Left lung (tissue), 14 donors: ENCODE measurements at places on chromosomes 2 and 18.
A peak's percentile ranks its signal among the peaks of the same experiment; 100 is the strongest.

DNA sequence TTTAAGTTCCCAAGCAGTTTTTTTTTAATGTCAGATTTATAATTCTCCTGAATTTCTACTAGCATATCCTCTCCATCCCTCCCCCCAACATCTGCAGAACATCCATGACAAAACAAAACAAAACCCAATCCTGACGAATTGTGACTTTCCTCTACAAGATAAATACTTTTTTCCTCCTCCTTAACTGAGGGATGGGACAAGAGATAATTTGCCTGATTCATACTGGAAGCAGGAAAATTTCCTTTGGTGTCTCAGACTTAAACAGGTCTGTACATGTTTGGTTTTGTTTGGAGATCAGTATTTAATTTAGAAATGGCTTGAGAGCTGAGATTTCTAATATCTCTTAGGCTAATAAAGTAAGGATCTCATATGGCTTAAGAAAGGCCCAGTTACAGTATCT, 2.2 kb downstream of the CAVIN2 start:
- H3K36me3 ChIP-seq, result no peaks in the 10 kb centered on the region
- DNase-seq, result no peak
- H3K4me1 ChIP-seq, result peaks cover 31% of the 10 kb centered on the region
- peaks cover 8% of the 10 kb centered on the region for H3K27me3 ChIP-seq
- peak overlapping the region; percentile 61 for H3K4me3 ChIP-seq

DNA sequence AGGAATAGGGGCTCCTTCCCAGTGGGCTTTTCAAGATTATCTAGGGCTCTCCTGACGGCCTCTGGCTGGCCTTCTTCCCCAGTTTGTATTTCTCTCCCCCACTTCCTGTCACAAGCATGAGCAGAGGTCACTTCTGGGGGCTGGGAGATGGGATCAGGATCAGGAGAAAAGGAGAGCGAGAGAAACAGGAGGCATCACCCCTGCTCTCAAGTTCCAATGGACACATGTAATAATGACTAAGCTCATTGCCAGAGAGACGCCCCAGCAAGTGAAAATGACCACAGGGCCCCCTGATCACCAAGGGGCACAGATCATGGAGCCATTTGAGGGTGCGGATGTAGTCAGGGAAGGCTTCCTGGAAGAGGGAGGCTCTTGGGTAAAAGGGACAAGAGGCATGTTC, 92.1 kb downstream of the SMAD7 start:
- H3K4me3 ChIP-seq, result no peak overlapping the region
- no peaks in the 10 kb centered on the region for H3K27me3 ChIP-seq
- H3K4me1 ChIP-seq, result no peaks in the 10 kb centered on the region
- H3K27ac ChIP-seq, result no peak overlapping the region

- no peak overlapping the region for H3K4me3 ChIP-seq
- no peak overlapping the region for H3K27ac ChIP-seq
- no peaks in the 10 kb centered on the region for H3K36me3 ChIP-seq
- no peaks in the 10 kb centered on the region for H3K27me3 ChIP-seq
- no peaks in the 10 kb centered on the region for H3K4me1 ChIP-seq
These were observed 73.5 kb downstream of the SMC6 start for GRCh38 chr2:17680119-17680518.

GRCh38 chr2:216171011-216171410, 61.9 kb downstream of the XRCC5 start:
- DNase-seq, result no peak
- H3K4me1 ChIP-seq, result no peaks in the 10 kb centered on the region
- no peak overlapping the region for H3K27ac ChIP-seq

DNA sequence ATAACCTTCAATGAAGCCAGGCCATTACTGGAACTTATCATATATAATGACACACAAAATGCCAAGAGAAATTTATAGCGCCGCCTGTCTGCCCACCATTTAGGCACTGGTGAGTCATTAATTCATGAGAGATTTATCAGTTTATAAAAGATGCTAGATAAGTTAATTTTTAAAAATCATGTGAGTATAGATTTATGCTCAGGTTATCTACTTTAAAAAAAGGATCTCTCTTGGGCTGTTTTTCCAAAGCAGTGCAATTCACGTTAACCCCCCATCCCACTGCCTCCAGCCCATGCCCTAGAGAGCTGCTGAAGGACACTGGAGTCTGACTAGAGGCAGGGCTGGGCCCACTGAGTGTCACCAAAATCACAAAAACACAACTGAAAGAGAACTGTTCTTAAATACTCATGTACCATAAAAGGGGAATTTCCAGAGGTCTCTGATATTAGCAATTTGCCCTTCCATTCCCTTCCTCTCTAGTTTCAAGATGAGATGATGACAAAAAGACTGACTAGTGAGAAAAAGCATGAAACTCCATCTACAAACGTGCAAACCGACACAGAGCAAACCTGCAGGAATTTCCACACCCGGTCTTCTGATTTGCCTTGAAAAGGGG, 160.8 kb downstream of the BCL2 start:
- H3K4me1 ChIP-seq, result peaks cover 9% of the 10 kb centered on the region
- H3K36me3 ChIP-seq, result no peaks in the 10 kb centered on the region
- H3K27me3 ChIP-seq, result no peaks in the 10 kb centered on the region
- DNase-seq, result no peak
- no peak overlapping the region for H3K4me3 ChIP-seq

- no peak overlapping the region for H3K4me3 ChIP-seq
- no peak for DNase-seq
- H3K36me3 ChIP-seq, result no peaks in the 10 kb centered on the region
- H3K27me3 ChIP-seq, result peaks cover 25% of the 10 kb centered on the region
- H3K4me1 ChIP-seq, result no peaks in the 10 kb centered on the region
These were observed 379.6 kb downstream of the MTX2 start for GRCh38 chr2:176648700-176649297.

GRCh38 chr2:233708942-233709341, 3.8 kb upstream of the UGT1A5 start:
- H3K27ac ChIP-seq, result no peak overlapping the region
- no peaks in the 10 kb centered on the region for H3K27me3 ChIP-seq
- no peaks in the 10 kb centered on the region for H3K36me3 ChIP-seq
- no peak overlapping the region for H3K4me3 ChIP-seq
- H3K4me1 ChIP-seq, result no peaks in the 10 kb centered on the region

- H3K36me3 ChIP-seq, result no peaks in the 10 kb centered on the region
- H3K4me3 ChIP-seq, result no peak overlapping the region
- no peak for DNase-seq
These were observed 16.5 kb downstream of the TMEM178A start for GRCh38 chr2:39682066-39682692.

- H3K36me3 ChIP-seq, result no peaks in the 10 kb centered on the region
- no peak overlapping the region for H3K4me3 ChIP-seq
- no peaks in the 10 kb centered on the region for H3K4me1 ChIP-seq
- no peaks in the 10 kb centered on the region for H3K27me3 ChIP-seq
- DNase-seq, result no peak
These were observed 67.8 kb downstream of the TTC32 start for GRCh38 chr2:19833978-19834377.
